Amygdala (tissue), 56 donors: ENCODE measurements at places on chromosomes 11 and 22.

DNA sequence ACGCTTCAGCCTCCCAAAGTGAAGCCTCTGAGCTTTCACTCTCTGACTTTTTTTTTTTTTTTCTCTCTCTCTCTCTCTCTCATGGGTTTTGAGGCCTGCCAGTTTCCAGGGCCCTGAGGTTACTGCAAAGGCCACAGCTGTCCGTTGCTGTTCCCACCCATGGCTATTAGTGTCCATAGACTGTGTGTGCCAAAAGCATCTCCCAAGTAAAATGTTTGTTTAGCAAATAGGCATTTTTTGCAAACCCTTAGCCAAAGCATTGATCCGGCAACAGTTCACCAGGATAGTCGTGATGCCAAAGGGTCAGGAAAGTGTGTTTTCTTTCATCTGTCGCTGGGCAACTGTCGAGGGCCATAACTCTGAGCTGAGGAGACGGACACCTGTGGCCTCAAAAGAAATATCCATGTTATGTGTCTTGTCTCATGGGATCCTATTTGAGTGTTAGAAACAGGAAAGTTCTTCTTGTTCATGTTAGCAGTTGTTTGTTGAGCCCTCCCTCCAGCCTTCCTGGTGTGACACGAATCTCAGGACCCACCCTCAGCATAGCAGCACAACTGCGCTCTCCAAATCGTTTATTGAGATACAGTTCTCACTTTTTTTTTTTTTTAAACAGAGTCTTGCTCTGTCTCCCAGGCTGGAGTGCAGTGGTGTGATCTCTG, 18.4 kb downstream of the FADS2 start:
- DNase-seq = no peak

GRCh38 chr11:26928582-26928981, 65.3 kb upstream of the FIBIN start:
- DNase-seq = no peak

DNA sequence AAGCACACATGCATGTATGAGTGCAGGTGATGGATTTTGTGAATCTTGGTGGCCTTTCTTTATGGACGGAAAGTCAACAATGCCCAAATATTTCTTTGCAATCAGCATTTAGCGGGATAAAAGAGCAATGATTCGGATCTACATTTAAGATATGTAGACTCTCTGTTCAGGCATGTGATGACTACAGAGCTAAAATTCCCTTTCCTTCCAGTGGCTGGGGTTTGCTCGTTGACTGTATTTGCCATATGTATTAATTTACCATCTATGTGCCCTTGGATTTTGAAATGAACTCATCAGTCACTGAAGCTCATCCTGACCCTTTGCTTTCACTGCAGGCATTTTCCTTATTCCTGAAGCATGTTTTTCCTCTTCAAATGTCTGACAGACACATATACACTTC, 13.6 kb downstream of the BLID start:
- DNase-seq = no peak

GRCh38 chr11:58905721-58906547, 33.4 kb upstream of the GLYATL1 start:
- DNase-seq = no peak

DNA sequence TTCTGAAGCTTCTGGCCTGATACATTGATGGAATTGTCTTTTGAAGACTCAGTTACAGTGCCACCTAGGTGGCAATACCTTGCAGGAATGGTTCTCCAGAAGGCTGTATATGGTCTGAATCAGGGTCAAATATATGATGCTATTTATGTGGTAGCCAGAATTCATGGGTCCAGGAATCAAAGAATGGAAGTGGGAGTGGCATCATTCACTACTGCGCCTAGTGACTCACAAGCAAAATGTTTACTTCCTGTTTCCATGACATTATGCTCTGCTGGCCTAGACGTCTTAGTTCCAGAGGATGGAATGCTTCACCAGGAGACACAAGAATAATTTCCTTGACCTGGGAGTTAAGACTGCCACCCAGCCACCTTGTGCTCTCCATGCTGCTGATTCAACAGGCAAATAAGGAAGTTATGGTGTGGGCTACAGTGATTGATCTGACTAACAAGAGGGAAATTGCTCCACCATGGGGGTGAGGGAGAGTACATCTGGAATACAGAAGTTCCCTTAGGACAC, 491.8 kb downstream of the ETS1 start:
- DNase-seq = no peak

DNA sequence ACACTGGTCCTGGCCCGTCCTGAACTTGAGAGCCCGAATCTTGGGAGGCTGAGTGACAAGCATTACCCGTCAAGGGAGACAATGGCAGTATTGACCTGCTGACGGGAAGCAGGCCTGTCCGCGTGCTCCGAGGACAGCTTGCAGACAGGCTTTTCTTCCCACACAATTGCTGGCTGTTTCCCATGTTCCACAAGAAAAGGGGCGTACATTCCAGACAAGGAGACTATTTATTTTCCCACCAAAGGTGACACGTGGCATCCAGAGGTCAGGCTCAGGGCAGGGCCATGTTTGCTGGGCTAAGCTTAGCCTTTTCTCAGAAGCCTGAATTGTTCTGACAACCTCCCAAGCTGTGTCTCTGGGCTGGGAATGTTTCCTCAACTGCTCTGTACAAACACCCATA, 86.9 kb upstream of the SPON1 start:
- DNase-seq = no peak

GRCh38 chr11:116993599-116993998, 104.6 kb downstream of the SIK3 start:
- no peak for DNase-seq

DNA sequence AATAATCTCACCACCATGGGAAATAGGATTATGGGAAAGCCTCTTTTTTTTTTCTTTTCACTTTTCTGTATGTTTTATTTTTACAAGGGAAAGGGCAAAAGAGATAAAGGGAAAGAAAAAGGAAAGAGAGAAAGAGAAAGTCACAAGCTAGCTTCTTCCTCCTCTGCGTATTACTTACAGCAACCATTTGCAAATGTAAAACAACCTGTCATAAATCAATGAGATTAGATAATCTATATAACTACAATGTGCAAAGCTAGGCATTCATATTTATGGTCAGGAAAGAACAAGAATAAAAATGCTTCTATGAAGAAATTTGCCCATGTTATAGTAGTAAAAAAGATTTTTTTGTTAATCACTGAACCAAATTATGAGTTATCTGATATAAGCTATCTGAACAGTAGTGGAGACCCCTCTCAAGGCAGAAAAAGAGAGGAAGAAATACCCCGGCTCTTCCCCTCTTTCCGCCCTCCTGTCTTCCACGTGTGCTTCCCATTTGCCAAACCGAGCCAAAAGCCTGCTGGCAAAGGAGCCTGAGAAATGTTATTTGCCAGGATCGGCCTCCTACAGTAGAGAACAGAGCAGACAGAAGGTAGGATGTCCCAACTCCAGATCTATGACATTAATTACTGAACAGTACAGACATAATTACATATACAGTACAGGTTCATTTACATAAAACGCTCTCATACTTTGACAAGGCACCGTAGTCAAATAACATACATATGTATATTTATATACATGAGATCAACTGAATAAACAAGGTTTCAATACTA, 50.2 kb downstream of the ARHGAP32 start:
- no peak for DNase-seq

DNA sequence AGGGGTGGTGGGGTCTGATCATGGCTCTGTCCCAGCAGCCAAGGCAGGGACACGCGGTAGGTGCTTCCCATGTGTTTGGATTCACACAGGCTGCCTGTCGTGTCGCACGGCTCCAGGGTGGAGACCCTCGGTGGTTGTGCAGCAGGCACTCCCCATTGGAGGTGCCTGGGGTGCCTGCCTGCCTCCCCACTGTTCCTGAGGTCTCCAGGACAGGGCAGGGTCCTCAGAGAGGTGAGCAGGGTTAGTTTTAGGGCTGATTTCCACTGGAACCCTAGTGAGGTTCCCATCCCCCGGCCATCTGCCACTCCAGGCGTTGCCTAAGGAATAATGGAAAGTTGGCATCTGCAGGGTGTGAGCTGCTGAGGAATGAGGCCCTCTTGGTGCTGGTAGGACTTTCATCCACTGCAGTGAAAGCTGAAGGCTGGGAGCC, 32.3 kb downstream of the OSBPL5 start:
- DNase-seq = no peak

DNA sequence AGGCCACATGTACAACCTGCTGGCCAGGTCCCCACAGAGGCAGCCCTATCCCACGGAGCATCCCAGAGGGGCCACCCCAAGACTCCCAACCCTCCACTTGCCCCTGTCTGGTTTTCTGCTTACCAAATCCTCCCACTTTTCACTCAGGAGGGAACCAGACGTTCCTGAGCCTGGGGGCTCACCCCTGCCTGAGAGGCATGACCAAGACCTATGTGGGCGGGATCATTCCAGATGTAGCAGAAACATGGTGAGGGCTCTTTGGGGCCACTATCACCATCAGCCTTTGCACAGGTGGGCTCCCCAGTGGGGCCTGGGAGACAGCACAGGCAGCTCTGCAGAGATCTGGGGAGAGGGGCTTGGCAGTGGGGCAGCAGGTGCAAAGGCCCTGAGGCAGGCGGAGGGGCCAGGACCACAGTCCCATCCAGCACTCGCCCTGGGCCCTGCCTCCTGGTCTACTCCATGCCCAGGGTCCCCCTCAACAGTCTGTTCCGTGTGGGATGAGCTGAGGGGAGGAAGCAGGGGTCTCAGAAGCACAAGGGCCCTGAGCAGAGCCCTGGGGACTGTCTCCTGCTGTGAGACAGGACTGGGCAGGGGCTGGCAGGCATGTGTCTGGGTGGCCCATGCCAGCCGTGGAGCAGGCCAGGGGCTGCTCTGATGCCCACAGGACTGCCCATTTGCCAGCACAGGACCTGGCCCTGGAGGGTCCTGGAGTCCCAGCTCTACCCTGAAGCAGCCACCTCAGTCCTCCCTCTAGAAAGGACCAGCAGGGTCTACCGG, 9.4 kb downstream of the PIM3 start:
- DNase-seq = no peak

- DNase-seq = no peak
Observed at GRCh38 chr11:60862171-60862570, 5.2 kb upstream of the ZP1 start.

GRCh38 chr11:37115963-37116362, 517.9 kb upstream of the RAG2 start:
- DNase-seq = no peak

DNA sequence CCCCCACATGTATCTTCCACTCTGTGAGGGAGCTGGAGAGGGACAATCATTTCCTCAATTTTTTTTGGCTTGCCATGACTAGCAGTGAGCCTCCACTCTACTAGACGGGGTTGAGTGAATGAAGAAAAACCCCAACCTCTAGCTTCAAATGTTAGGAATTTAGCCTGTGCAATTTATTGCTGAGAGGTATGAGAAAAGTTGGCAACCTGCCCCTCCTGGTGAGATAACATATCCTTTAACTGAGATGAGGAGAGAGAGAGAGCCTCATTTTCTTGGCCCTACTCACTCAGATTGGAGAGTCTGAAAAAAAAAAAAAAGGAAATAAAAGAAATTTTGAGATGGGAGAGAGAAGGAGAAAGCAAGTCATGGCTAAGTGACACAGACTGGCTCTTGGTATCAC, 218.2 kb upstream of the CARD18 start:
- DNase-seq = no peak

DNA sequence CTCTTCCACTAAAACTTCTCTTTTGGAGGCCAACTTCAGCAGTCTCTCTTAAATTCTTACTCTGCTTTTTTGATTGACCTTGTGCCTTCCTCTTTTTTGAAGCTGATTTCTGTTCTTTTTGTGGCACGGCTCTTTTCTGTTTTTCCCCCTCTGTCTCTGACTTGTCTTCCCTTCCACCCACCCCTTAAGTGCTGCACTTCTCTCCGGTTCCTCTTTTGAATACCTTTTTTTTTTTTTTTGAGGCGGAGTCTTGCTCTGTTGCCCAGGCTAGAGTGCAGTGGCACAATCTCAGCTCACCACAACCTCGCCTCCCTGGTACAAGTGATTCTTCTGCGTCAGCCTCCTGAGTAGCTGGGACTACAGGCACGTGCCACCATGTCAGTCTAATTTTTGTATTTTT, 211.9 kb downstream of the BLID start:
- DNase-seq = no peak

GRCh38 chr22:38176170-38176741, 5.4 kb downstream of the PLA2G6 start:
- no peak for DNase-seq

DNA sequence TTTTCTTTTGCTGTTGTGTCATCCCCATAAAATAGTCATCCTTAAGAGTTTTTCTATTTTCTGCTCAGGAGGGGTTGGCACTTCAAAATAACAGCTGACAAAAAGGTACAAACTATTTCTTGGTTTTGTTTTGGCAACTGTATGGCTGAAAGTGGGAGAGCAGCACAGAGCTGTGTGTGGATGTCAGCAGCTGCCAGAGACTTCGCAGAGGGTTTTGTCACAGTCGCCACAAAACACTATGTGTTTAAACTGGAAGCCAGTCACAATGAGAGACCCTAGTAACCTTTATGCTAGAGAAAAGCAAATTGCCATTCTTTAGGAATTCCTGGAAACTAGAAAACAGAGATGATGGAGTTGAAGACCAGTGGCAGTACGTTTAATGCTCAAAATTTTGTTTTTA, 189.6 kb upstream of the CCDC90B start:
- DNase-seq = no peak

- no peak for DNase-seq
Observed at GRCh38 chr11:104665641-104666040, 232.6 kb downstream of the CASP12 start.

DNA sequence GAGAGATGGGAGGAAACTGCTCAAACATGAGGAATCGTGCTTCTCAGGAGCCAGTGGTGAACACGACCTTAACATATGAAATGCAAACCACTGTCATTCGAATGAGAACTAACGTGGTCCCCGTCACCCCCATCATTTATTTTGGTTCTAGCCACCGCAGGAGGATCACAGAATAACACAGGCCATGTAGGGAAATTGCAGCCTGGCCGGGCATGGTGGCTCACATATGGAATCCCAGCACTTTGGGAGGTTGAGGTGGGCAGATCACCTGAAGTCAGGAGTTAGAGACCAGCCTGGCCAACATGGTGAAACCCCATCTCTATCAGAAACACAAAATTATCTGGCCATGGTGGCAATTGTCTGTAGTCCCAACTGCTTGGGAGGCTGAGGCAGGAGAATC, 27.1 kb downstream of the KRTAP5-5 start:
- DNase-seq = no peak

DNA sequence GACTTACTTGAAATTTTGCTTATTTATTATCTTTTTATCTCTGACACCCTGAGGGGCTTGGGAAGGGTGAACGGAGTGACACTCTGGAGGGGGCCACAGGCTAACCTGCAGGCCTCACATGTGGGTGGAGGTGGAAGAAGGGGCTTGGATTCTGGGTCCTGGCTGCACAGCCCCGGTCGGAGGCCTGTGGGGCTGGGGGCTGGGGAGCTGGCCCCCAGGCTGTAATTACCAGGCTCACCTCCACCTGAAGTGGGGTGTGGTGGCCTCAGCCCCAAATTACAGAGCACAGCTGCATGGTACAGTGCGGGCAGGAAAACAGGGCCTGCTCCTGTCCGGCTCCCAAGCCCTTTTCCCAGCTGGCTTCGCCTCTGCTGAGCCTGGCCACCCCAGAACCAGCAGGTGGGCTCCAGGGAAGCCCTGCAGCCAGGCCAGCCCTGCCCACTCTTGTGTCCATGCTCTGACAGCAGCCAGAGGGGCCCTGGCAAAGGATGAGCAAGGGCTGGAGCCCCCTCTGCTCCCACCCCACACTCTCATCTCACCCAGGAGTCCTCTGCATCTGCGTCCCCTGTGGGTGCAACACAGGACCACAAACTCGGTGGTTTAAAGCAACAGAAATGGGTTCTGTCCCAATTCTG, 48.0 kb downstream of the IGF2 start:
- DNase-seq = no peak
